ENCODE measurements at places on chromosomes 4 and X. TPM values are rescaled to one million over a fixed set of nuclear protein-coding genes. Genes with fewer than 3 reads are reported as not detected.

- H3K27me3 ChIP-seq: no peaks in the 10 kb centered on the region
- no peak for DNase-seq
- no peak overlapping the region for H3K4me3 ChIP-seq
- no peaks in the 10 kb centered on the region for H3K36me3 ChIP-seq
- no peak overlapping the region for H3K27ac ChIP-seq
Observed at GRCh38 chrX:125108921-125109320, 210.8 kb upstream of the TEX13C start.

Gene CT45A2
- not detected for total RNA-seq

DNA sequence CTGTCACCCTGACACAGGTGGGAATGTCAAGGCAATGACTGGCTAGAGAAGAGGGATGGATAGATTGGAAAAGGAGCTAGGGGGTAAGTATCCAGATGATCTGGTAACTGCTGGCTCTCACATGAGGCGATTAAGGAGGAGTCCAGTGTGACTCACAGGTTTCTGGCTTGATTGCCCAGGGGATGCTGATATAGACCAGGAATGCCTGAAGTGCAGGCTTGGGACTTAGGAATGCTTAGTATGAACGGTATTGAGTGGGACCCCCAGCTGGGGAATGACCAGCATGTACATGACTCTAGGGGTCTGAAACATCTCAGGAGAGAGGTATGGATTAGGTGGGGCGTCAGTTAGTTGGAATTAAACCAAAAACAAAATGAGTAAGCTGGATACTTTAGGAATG is 65.8 kb upstream of the PRPS1 start:
- no peak overlapping the region for H3K27ac ChIP-seq
- no peak overlapping the region for H3K4me3 ChIP-seq

GRCh38 chr4:12118651-12119213 is 690.0 kb upstream of the HS3ST1 start:
- H3K27ac ChIP-seq: no peak overlapping the region
- no peaks in the 10 kb centered on the region for H3K4me1 ChIP-seq
- H3K36me3 ChIP-seq: no peaks in the 10 kb centered on the region
- no peak for DNase-seq
- H3K27me3 ChIP-seq: no peaks in the 10 kb centered on the region

Gene NAT8L
- not detected for total RNA-seq

DNA sequence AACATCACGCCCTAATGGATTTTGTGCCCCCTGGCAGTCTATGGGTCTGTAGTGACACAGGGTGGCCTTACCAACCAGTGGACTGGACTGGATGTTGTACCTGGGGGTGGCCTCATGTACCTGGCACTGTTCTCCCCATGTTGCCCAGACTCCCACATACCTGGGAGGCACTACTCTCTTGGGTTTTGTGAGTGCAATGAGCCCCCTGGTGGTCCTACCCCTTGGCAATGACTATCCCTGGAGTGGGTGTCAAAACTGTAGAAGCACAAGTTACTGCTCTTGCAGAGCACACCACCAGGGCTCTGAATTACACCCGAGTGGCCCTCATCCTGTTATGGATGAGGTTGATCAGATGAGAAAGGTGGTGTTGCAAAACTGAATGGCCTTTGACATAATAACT is 57.8 kb upstream of the CCDC149 start:
- no peak overlapping the region for H3K4me3 ChIP-seq
- no peak for DNase-seq
- no peaks in the 10 kb centered on the region for H3K4me1 ChIP-seq
- H3K36me3 ChIP-seq: no peaks in the 10 kb centered on the region
- no peaks in the 10 kb centered on the region for H3K27me3 ChIP-seq

GRCh38 chrX:128616933-128617332 is 564.7 kb upstream of the ACTRT1 start:
- no peak overlapping the region for H3K27ac ChIP-seq
- no peak overlapping the region for H3K4me3 ChIP-seq
- DNase-seq: no peak
- no peaks in the 10 kb centered on the region for H3K4me1 ChIP-seq

DNA sequence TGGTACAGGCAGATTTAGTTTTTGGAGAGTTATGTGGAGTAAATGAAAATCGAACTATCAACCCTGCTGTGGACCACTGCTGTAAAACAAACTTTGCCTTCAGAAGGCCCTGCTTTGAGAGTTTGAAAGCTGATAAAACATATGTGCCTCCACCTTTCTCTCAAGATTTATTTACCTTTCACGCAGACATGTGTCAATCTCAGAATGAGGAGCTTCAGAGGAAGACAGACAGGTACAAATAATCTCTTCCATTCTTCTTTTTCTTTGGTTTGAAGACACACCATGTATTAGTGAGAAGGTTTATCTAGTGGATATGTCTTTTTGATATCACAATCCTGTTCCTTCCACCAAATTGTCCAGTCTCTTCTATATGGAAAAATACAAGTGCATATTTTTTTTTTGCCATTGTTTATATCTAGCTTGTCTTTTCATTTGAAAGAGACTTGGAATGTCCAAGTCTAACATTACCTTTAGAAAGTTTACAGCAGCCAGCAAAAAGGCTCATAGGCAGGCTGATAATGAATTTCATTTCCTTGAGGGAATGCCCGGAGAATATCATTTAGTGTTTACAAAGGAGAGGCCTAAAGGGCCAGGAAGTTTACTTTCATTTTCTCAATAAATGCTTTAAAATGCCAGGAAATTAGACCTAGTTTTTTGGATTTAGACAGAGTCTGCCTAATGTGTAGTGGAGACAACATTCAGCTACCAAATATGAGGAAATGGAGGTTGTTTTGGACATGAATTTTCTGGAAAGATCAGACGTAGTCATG is 18.6 kb downstream of the AFM start:
- peaks cover 50% of the 10 kb centered on the region for H3K36me3 ChIP-seq
- H3K4me3 ChIP-seq: no peak overlapping the region
- H3K27me3 ChIP-seq: no peaks in the 10 kb centered on the region
- peak overlapping the region; percentile 49 for H3K27ac ChIP-seq
- no peak for DNase-seq

Gene SOWAHD
- 0.29 TPM for total RNA-seq

Gene CENPVL1
- total RNA-seq: not detected

Gene CPE
- total RNA-seq: 17.3 TPM

DNA sequence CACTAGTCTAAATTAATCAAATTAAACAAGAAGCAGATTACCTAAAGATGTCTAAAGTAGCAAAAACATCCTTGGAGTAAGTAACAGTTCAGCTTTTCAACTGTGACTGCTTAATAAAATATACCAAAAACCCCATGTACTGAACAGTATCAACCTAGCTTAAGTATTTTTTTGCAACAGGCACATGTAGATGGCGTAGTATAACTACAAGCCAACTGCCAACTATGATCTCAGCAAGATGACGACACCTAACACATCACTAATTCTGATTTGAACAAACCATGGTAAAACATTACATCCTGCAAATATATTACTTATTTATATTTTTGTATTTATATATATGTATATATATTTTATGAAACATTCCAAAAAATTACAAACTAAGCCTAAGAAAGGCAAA is 24.5 kb downstream of the DHX15 start:
- H3K4me3 ChIP-seq: no peak overlapping the region
- no peak for DNase-seq
- no peaks in the 10 kb centered on the region for H3K36me3 ChIP-seq
- no peaks in the 10 kb centered on the region for H3K27me3 ChIP-seq
- no peaks in the 10 kb centered on the region for H3K4me1 ChIP-seq
- H3K27ac ChIP-seq: no peak overlapping the region
